ENCODE measurements at places on chromosomes 5 and 9.
A peak's percentile ranks its signal among the peaks of the same experiment; 100 is the strongest.

DNA sequence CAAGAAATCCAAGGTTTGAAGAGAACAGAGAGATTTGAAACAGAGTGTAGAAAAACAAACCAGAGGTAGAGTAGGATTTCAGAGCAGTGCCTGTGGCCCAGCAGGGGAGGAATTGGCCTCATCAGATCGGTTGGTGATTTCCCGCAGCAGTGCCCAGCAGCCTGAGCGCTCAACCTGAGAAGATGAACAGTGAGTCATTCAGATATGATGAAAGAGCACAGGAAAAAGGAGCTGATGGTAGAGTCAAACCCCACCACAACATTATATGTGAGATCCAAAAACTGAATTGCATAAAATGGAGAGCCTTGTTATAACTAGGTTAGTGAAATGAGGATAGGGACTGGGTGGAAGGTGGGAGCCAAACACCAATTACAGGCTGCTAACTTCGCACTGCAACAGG is 248.9 kb downstream of the PIK3R1 start:
- DNase-seq, result no peak

GRCh38 chr5:56358046-56358445 is 124.9 kb upstream of the ANKRD55 start:
- DNase-seq, result no peak

DNA sequence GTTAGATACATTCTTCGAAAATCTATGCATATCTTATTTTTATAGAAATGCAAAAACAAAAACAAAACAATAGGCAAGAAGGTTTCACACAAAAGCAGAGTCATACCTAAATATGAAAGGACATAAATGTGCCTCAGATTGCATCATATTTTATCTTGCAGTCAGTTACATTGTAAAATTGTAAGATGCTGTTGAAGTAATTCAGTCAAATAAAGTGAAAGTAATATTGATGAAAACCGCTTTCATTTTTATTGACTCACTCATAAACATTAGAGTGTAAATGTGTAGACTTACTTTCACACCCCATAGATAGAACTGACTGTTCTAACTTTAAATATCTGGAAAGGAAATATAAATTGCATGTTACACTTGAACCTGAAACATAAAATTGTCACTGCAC is 931.5 kb upstream of the NUDT12 start:
- DNase-seq, result no peak

DNA sequence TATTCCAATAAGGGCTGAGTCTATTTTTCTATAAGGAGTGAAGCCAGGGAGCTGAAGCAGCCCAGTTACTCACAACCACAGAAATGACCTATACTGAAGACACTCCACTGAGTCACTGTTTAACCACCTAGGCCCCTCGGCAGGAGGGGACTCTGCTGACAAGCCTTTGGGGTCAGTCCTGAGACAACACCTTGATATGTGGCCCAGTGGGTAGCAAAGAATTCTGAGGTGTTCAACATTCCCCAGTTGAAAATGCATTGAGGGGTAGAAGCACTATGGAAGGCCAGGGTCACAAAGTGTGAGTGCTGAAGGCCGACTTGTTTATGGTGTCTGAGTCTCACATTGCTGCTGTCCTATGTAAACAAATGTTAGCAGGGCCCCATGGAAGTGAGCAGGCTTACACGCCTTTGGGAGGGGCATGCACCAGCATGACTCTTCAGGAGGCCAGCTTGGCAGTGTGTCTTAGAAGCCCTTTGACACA is 112.6 kb upstream of the NFIL3 start:
- DNase-seq, result no peak

GRCh38 chr5:88380332-88380731 is 111.7 kb upstream of the TMEM161B start:
- no peak for DNase-seq

- DNase-seq, result no peak
Observed at GRCh38 chr5:172453206-172453985, 929 bp downstream of the SH3PXD2B start.

GRCh38 chr5:82165740-82166530 is 112.2 kb downstream of the RPS23 start:
- DNase-seq, result peak; percentile 30

DNA sequence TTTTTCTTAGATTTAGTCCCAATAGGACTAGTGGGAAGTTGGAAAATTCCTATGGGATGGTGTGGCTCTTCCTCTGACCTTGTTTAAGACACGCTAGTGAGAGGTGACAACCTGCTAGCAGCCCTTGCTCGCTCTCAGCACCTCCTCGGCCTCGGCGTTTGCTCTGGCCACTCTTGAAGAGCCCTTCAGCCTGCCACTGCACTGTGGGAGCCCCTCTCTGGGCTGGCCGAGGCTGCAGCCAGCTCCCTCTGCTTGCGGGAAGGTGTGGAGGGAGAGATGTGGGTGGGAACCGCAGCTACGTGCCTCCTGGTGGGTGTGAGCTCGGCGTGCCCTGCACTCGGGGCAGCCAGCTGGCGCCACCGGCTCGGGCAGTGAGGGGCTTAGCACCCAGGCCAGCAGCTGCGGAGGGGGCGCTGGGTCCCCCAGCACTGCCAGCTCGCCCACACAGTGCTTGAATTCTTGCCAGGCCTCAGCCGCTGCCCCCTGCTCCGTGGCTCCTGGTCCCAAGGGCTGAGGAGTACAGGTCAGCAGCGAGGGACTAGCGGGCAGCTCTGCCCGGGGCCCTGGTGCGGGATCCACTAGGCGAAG is 254.5 kb upstream of the ANKRD55 start:
- no peak for DNase-seq

- DNase-seq, result no peak
Observed at GRCh38 chr5:132428484-132429462, 59.3 kb downstream of the SLC22A5 start.

GRCh38 chr9:107309271-107309670 is 26.2 kb downstream of the RAD23B start:
- no peak for DNase-seq

DNA sequence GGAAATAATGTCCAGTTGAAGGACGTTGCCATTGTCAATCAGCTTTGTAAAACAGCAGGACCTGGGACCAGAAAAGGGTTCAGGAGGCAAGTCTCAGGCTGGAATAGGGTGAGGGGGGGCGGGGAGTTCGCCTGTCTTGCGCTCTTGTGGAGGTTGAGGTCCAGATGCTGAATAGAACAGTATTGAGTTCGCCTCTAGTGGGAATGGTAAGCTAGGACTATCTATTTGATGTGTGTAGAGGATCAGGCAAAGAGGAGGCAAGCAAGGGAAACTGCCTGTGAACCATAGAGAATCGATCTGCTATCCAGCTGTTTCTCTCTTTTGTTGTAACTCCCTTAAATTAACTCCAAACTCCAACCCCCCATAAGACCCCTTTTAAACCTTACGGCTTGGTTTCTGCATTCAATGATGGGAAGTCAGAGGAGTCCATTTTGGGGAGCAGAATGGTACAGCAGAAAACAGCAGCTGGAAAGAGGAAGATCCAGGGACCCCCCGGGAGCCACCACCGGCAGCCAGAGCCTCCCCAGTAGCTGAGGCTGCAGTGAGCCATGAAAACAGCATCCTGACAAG is 133.7 kb downstream of the SLC28A3 start:
- DNase-seq, result no peak

- no peak for DNase-seq
Observed at GRCh38 chr9:93467062-93467416, 13.7 kb upstream of the FAM120AOS start.

GRCh38 chr5:66255714-66256113 is 111.6 kb downstream of the SREK1 start:
- DNase-seq, result no peak

- DNase-seq, result peak; percentile 22
Observed at GRCh38 chr5:80076131-80077050, 41.2 kb downstream of the THBS4 start.

GRCh38 chr9:75333624-75334023 is 245.3 kb downstream of the OSTF1 start:
- DNase-seq, result no peak

DNA sequence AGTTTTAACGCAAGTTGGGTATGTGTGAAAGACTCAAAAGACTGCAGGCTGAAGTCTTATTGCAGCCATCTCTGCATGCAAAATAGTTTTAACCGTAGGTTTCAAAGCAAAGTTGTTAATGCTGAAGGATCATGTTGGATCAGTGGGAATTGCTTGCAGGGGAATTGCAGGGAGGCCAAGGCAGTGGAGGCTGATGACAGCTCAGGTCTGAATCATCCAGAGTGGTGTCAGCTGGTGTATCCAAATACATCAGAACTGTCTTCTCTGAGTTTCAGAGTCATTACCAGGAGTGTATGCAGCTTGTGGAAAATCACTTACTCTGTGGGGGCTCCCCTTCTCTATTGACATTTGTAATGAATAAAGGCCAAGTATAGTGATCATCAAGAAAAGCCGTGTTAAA is 435.7 kb downstream of the SH3GL2 start:
- DNase-seq, result no peak

- DNase-seq, result no peak
Observed at GRCh38 chr9:18007621-18008020, 428.8 kb downstream of the SH3GL2 start.

DNA sequence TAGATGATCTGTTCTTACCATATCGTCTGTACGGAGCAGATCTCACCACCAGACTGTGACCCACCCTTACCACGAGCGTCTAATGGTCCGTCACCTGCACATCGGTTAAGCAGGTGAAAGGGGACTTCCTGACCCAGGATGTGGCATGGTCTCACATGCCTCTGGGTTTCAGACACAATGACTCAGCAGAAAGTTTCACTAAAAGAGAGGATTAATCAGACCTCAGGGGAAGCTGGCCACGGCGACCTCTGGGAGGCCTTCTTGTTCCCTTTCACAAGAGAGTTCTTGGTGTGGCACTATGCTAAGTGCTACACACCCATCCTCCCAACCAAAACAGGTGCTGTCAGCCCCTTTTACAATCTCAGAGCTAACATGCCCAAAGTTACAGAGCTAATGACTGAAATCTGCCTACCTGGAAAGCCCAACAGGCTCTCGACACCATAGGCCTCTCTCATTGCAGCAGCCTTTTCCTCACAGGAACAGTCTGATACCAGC is 41.6 kb downstream of the ADAMTS12 start:
- DNase-seq, result no peak

DNA sequence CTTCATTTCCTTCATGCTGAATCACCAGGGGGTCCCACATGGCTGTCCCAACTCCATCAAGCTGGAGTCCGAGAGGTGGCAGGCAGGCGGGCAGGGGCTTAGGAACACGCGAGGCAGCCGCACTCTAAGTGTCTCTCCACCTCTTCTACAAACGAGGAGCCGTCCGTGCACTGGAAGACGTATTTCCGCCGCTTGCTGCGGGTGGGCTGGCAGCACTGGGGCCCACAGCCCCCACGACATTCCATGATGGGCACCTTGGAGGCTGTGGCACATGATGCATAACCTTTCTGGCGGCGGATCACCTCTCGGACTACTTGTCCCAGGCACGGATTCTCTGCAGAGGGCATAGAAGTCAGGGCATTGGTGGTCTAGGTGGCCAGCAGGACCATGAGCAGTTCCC is 87.2 kb upstream of the PANK3 start:
- DNase-seq, result no peak

GRCh38 chr5:129803403-129803802 is 55.5 kb downstream of the MINAR2 start:
- no peak for DNase-seq

GRCh38 chr5:80134876-80135275 is 99.7 kb downstream of the THBS4 start:
- DNase-seq, result no peak

GRCh38 chr9:120726484-120726883 is 12.2 kb upstream of the MEGF9 start:
- DNase-seq, result no peak

DNA sequence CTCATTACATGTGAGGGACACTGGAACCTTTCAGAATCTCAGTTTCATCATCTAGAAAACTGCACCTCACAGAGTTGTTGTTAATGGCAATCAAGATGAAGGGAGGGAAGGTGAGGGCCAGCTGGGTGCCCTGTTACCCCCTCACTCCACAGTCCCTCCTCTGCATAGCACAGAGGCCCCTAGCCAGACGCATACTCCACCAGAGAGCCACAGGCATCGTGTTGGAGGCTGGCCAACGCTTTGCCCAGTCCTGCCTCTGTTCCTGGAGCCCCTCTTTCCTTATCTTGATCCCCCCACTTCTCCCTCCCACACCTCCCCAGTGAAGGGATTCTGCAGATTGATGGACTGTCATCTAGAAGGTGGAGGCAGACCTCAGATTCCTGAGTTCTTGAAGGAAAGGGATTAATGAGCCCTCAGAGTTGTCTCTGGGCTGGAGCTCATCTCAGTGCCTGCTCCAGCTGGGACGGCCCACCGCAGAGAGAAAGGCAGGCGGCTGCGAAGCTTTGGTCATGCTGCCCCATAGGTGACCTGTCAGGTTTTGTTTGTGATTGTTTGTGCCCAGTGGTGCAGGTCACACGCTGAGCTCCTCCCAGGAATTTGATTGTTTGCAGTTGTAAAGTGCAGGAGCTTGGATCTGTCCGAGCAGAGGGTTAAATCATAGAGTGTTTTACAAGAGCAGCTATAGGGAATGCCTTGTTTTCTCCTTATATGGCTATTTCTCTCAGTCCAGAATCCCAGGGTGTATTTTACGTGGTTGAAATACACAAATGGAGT is 487.3 kb downstream of the CCDC171 start:
- no peak for DNase-seq

DNA sequence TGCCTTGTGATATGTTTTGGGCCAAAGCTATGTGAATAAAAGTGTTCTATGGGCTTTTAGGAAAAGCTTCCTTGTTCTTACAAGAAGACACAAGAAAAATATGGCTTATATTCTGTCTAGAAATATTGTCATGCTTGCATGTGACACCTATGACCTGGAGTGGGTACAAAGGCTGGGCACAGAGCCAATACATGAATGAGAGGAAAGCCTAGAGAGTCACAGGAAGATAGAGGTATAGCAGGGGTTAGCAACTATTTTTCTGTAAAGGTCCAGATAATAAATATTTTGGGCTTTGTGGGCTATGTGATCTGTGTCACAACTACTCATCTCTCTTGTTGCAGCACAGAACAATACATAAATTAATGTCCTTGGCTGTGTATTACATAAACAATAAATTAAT is 196.6 kb upstream of the CD180 start:
- no peak for DNase-seq

DNA sequence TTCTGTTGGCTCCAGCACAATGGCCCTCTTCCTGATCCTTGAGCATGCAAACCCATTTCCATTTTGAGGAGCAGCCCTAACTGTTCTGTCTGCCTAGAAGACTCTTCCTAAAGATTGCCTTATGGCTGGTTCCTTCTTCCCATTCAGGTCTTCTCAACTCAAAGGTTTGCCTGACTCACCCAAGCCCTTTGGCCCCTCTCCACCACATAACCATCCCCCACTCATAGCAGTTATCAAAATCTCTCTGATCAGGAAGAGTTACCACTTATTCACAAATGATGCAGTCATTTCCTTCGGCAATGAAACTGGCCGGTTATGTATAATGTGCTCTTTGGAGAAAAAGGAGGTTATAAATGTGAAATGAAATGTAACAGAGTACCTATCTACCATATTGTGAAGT is 8.9 kb upstream of the POU4F3 start:
- no peak for DNase-seq

GRCh38 chr9:86766912-86767311 is 180.4 kb downstream of the GAS1 start:
- no peak for DNase-seq

All from posterior cingulate gyrus (tissue), 11 donors.